A673 (cell line): ENCODE measurements at places on chromosomes 7 and 10.

- peaks cover 46% of the 10 kb centered on the region for H3K27me3 ChIP-seq
- no peaks in the 10 kb centered on the region for H3K4me1 ChIP-seq
- H3K27ac ChIP-seq, result no peak overlapping the region
- no peak overlapping the region for H3K4me3 ChIP-seq
These were observed 110.8 kb upstream of the FGFR2 start for GRCh38 chr10:121708728-121709674.

GRCh38 chr10:4931587-4931986 is 31.6 kb upstream of the AKR1C1 start:
- no peaks in the 10 kb centered on the region for H3K4me1 ChIP-seq
- no peak overlapping the region for H3K4me3 ChIP-seq
- H3K27me3 ChIP-seq, result no peaks in the 10 kb centered on the region

GRCh38 chr7:155533827-155534690 is 12.3 kb downstream of the CNPY1 start:
- no peak overlapping the region for H3K27ac ChIP-seq
- no peaks in the 10 kb centered on the region for H3K36me3 ChIP-seq
- H3K27me3 ChIP-seq, result peaks cover 66% of the 10 kb centered on the region
- peak overlapping the region; percentile 32 for H3K4me3 ChIP-seq
- peak; percentile 63 for DNase-seq

- no peak for DNase-seq
- no peaks in the 10 kb centered on the region for H3K27me3 ChIP-seq
- H3K4me1 ChIP-seq, result no peaks in the 10 kb centered on the region
- no peaks in the 10 kb centered on the region for H3K36me3 ChIP-seq
- no peak overlapping the region for H3K27ac ChIP-seq
- H3K4me3 ChIP-seq, result no peak overlapping the region
These were observed 317.4 kb downstream of the EXOC4 start for GRCh38 chr7:133570321-133570720.

DNA sequence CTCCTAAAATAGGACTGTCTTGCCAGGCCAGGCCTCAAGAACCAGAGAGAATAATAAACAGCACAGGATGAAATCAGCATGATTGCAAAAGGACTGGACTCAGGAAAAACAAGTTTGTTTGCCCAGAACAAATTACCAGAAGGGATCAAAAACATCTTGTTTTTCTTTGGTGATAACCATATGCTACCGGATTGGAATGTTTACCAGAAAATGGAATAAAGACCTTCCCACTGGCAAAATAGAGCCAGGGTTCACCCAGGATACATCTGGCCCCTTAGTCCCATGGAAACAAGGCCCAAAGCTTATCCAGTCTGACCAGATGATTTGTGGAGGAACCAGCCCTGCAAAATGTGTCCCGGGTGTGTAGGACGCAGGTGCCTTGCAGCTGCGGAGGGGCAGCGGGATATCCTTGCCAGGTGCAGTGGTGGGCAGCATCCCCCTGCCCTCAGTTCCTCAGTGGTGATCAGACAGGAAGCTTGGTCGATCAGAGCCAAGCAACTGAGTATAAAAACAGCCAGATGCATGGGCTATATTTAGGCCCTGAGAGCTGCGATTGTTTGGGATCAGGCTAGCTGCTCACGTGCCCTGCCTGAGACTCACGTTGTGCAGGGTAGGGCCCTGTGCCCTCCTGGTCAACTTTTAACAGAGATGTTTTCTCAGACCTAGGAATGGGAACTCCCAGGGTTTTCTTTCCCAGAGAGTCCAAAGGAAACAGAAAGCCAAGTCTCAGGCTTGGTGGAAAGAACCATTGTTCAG is 4.6 kb upstream of the ZNF22 start:
- H3K4me1 ChIP-seq, result no peaks in the 10 kb centered on the region
- no peaks in the 10 kb centered on the region for H3K36me3 ChIP-seq

DNA sequence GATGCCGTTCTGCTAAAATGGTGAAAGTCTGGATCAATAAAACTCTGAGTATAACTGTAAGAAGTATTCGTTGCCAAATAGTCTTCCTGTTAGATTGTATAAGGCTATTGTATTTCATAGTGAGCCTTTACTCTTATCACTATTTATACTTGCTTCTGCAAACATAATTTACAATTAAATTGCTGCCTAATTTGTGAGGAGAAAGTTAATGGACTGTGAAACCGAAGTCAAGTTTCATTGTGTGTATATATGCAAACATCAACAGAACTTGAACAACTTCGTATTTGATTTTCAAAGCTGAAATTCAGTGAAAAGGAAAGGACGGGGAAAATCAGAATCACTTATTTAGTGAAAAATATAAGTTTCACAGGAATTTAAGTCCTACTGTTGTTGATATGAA is 135.9 kb upstream of the CCDC6 start:
- H3K27ac ChIP-seq, result no peak overlapping the region
- H3K4me3 ChIP-seq, result no peak overlapping the region
- H3K27me3 ChIP-seq, result peaks cover 20% of the 10 kb centered on the region

GRCh38 chr10:80460399-80461207 is 6.5 kb downstream of the TSPAN14 start:
- peaks cover 73% of the 10 kb centered on the region for H3K4me1 ChIP-seq
- no peaks in the 10 kb centered on the region for H3K36me3 ChIP-seq
- peak; percentile 29 for DNase-seq
- peak overlapping the region; percentile 53 for H3K27ac ChIP-seq
- no peak overlapping the region for H3K4me3 ChIP-seq

DNA sequence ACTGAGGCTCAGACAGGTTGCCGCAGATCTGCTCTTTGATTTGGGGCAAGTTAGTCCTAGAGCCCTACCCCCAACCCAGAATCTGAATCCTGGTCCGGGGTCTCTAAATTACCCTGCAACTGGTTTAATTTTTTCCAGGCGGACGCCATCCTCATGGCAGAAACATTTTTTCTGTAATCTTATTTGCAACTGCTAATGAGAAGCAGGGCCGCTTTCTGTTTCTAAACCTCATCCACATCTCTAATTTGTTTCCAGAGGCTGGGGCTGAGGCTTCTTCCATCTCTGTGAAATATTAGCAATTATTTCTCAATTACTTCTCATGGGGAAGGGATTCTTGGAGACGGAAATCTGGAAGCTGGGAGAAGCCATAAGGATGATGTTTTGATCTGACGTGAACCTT is 261.6 kb downstream of the RPS24 start:
- DNase-seq, result no peak
- no peak overlapping the region for H3K27ac ChIP-seq
- no peaks in the 10 kb centered on the region for H3K4me1 ChIP-seq
- H3K4me3 ChIP-seq, result no peak overlapping the region
- no peaks in the 10 kb centered on the region for H3K36me3 ChIP-seq

- H3K27me3 ChIP-seq, result no peaks in the 10 kb centered on the region
- no peak overlapping the region for H3K4me3 ChIP-seq
- no peak overlapping the region for H3K27ac ChIP-seq
- H3K36me3 ChIP-seq, result no peaks in the 10 kb centered on the region
These were observed 84.0 kb upstream of the KLF14 start for GRCh38 chr7:130818056-130818455.

GRCh38 chr10:36023939-36024338 is 381.8 kb upstream of the FZD8 start:
- H3K4me3 ChIP-seq, result no peak overlapping the region
- no peaks in the 10 kb centered on the region for H3K27me3 ChIP-seq
- no peak overlapping the region for H3K27ac ChIP-seq
- peak; percentile 69 for DNase-seq
- no peaks in the 10 kb centered on the region for H3K4me1 ChIP-seq

- DNase-seq, result no peak
- H3K4me1 ChIP-seq, result no peaks in the 10 kb centered on the region
- H3K27ac ChIP-seq, result no peak overlapping the region
These were observed 92.8 kb downstream of the ALOX5 start for GRCh38 chr10:45466784-45467183.

- H3K4me1 ChIP-seq, result no peaks in the 10 kb centered on the region
- H3K36me3 ChIP-seq, result no peaks in the 10 kb centered on the region
- no peak for DNase-seq
- H3K27me3 ChIP-seq, result no peaks in the 10 kb centered on the region
- no peak overlapping the region for H3K27ac ChIP-seq
These were observed 4.4 kb upstream of the SND1 start for GRCh38 chr7:127647636-127648035.

DNA sequence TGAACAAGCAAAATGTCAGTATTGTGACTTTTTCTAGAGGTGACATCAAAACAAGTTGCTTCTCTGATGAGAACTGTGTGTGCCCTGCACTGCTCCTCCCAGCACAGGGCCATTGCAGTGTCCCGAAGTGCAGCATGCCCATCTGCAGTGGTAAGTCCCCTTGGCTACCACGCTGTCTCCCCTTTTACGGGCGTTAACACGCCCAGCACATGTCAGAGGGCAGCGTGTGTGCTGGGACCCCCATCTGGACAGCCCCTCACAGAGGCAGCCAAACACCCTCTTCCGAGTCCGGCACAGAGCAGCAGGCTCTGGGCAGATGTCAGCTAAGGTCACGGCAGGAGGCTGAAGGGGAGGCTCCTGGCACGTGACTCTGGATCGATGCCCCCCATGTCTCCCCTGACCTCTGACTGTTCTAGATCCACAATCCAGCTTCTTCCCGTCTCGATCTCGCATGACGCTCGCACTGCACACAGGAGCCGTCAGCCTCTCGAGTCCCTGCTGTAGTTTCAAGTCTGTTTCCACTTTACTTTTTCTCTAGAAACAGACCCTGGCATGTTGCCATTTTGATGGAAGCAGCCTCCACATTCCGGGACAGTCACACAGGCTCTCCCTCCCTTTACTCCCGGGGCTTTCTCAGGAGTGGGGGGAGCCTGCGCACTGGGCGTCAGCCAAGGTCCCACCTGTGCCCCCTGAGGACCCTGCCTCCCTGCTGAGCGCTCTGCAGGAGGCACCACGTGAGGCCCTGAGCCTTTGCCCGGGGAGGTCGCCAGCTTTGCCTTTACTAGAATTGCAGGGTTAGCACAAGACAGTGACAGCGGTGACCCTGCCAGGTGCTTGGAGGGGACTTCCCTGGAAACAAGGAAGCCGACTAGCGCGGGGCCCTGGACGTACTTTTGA is 133.8 kb downstream of the TCERG1L start:
- no peaks in the 10 kb centered on the region for H3K36me3 ChIP-seq
- H3K4me3 ChIP-seq, result no peak overlapping the region
- H3K27ac ChIP-seq, result no peak overlapping the region
- no peaks in the 10 kb centered on the region for H3K27me3 ChIP-seq
- H3K4me1 ChIP-seq, result no peaks in the 10 kb centered on the region

DNA sequence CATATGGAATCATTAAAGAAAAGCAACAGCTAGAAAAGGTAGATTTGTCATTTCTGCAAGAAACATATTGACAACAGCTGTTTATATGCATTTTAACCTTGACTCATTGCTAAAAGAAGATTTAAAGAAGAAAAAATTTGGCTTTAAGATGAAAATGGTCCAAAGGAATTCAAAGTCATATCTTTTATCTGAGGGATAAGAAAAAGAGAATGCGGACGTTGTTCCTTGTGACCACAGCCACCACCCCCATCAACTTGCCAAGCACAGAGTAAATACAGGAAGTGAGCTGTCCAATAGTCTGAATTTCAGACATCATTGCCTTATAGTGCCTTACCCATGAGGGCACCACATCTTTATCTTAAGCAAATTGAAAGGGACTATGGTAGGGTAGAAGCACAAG is 7.3 kb upstream of the CRPPA start:
- no peaks in the 10 kb centered on the region for H3K4me1 ChIP-seq
- no peak overlapping the region for H3K4me3 ChIP-seq
- no peaks in the 10 kb centered on the region for H3K36me3 ChIP-seq
- no peaks in the 10 kb centered on the region for H3K27me3 ChIP-seq

DNA sequence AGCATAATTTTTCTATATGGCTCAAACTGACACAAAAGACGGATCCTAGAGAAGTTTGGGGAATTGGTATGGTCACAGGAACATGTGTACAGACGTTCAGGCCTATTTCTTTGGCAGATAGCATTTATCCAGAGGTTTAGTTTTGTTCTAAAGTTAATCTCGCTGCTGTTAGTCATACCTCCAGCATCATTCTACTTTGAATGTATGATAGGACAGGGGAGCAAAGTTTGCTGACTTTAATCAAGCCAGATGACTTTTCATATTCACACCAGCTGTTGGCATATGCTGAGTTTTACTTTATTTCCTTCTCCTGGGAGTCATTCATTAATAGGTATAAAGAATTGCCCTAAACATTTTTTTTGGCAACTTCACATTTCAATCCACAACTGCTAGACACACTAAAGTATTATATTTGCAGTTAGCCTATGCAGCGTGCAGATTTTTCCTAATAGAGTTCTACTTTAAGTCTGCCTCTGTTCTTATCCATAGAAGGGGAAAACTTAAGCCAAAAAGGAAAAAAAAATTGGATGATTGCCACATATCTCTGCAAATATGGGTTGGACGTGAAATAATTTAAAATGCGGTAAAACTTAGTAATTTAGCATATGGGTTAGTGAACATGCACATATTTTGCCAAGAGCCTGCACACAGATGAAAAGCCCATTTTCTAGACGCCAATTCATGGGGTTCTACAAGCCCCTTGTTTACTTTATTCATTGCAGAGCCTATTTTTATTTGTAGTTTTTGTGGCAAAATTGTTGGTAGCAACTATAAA is 213.1 kb downstream of the C7orf25 start:
- H3K4me3 ChIP-seq, result no peak overlapping the region
- H3K36me3 ChIP-seq, result no peaks in the 10 kb centered on the region
- no peak for DNase-seq
- H3K4me1 ChIP-seq, result no peaks in the 10 kb centered on the region
- no peak overlapping the region for H3K27ac ChIP-seq

- no peaks in the 10 kb centered on the region for H3K27me3 ChIP-seq
- H3K36me3 ChIP-seq, result no peaks in the 10 kb centered on the region
- no peak overlapping the region for H3K27ac ChIP-seq
- peaks cover 6% of the 10 kb centered on the region for H3K4me1 ChIP-seq
These were observed 94.9 kb upstream of the AGK start for GRCh38 chr7:141456298-141456697.

DNA sequence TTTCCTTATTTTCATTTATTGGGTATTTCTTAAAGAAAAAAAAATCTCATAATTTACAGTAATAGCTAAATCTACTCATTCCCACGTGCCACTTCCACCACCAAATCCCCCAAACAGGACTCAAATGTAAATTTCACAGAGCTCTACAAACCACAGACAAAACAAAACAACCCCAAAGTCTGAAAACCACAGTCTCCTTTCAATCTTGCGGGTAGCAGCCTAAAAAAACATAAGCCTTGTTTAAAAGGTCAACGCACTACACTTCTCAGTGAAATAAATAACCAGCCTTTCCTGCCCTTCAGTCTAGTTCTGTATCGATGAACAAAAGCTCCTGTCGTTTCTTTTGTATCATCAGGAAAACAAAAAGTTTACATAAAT is 121.8 kb upstream of the AFAP1L2 start:
- peak overlapping the region; percentile 46 for H3K4me3 ChIP-seq
- H3K27me3 ChIP-seq, result no peaks in the 10 kb centered on the region
- peak overlapping the region; percentile 69 for H3K27ac ChIP-seq
- no peak for DNase-seq

GRCh38 chr10:70053218-70053840 is 683 bp downstream of the MACROH2A2 start:
- H3K27me3 ChIP-seq, result no peaks in the 10 kb centered on the region
- DNase-seq, result peak; percentile 33
- H3K4me3 ChIP-seq, result peak overlapping the region; percentile 87
- peaks cover 78% of the 10 kb centered on the region for H3K4me1 ChIP-seq

GRCh38 chr10:77006836-77007511 is 630.6 kb downstream of the KCNMA1 start:
- H3K27me3 ChIP-seq, result peaks cover 16% of the 10 kb centered on the region
- H3K27ac ChIP-seq, result no peak overlapping the region
